ENCODE measurements at places on chromosomes 16 and 17. TPM values are rescaled to one million over a fixed set of nuclear protein-coding genes. Genes with fewer than 3 reads are reported as not detected.

DNA sequence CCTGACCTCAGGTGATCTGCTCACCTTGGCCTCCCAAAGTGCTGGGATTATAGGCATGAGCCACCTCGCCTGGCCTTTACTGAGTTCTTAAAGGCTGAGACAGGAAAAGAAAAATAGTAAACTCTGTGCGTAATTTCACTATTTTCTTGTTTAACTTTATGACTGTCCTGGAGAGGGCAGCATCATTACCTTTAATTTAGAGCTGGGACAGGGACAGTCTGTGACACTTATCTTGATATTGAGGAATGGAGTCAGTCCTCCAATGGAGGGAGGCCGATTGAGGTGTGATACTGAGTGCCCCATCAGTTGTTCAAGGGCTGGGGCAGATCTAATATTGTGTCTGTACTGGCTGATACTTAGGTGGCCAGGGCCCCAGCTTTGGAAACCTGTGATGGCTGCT lies 21.5 kb upstream of the SPN start:
- DNase-seq = no peak

- no peak for DNase-seq
Observed at GRCh38 chr16:89312194-89312593, 94.7 kb downstream of the ZNF778 start.

DNA sequence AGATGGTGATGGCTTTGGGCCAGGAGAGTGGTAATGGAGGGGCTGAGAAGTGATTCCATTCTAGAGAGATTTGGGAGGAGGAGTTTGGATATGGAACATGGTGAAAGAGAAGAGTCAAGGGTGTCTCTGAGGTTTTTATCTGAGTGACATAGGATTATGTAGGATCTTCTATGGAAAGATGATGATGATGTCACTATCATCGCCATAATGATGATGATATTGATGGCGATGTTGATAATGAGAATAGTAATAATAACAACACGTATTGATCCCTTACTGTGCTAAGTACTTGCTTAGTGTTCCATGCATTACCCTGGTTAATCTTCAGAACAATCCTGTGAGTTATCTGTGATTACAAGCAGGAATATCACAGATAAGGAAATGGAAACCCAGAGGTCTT lies 16.6 kb downstream of the PDILT start:
- no peak for DNase-seq

DNA sequence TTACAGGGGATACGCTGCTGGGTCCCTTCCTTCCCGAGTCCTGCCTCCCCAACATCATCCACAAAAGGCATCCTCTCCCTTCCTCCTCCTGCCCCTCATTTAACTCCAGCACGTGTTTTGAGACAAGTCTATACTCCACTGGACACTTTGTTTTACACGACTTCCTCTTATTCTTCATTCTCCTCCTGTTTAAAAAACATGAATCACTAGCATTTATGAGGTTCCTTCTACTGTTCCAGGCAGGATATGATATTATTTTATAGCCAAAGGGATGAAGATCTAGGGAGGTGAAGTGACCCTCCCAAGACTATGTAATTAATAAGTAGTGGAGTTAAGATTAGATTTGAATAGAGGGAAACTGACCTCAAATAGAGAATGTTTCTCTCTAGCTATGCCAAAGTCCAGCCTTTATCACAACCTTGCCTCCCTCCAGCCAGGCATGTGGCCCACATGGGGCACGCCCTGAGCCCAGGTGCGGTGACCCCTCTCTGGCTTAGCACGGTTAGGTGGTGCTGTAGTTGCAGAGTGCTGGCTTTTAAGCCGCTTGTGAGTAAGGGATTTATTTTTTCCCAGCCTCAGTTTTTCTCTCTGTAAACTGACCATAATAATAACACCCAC lies 1.3 kb upstream of the HSD17B2 start:
- DNase-seq = peak; percentile 58

- no peak for DNase-seq
Observed at GRCh38 chr17:82812058-82812457, 27.8 kb downstream of the ZNF750 start.

Gene PRRT2
- total RNA-seq = 0.94 TPM

Gene RASL10B
- total RNA-seq = 0.65 TPM
